Skin of body (tissue), 3 donors: ENCODE measurements at places on chromosomes 4 and X. TPM values are rescaled to one million over a fixed set of nuclear protein-coding genes. Genes with fewer than 3 reads are reported as not detected.
A peak's percentile ranks its signal among the peaks of the same experiment; 100 is the strongest.

GRCh38 chr4:83340692-83341343 is 6.2 kb upstream of the HPSE start:
- no peak for DNase-seq

DNA sequence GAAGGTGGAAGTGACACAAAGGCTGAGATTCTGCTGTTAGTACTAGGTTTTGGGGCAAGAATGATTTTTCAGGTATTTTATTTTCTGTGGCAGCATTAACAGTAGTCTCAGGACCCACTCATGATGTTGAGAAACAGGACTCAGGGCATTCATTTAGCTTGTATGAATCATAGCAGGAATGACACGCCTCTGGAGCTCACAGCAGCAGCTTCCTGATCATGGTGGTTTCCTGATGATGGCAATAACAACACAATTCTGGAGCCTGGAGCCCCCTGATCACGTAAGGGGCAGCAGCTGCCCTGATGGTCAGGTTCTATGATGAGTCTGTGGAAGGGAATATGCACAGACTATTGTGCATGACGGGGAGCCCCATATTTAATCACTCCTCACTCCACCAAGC is 47.0 kb downstream of the TASL start:
- no peak for DNase-seq

ZNF330 gene
- 29.7 TPM for total RNA-seq

GRCh38 chr4:159284113-159284512 is 181.2 kb downstream of the RAPGEF2 start:
- DNase-seq: no peak

DNA sequence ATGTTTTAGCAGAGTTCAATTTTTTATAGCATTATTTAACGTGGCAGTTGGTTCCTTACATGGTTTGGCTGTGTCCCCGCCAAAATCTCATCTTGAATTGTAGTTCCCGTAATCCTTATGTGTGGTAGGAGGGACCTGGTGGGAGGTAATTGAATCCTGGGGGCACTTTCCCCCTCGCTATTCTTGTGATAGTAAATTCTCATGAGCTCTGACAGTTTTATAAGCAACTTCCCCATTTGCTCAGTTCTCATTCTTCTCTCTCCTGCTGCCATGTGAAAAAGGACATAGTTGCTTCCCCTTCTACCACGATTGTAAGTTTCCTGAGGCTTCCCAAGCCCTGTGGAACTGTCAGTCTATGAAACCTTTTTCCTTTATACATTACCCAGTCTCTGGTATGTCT is 329.5 kb downstream of the GRIA2 start:
- DNase-seq: no peak

PIR gene
- total RNA-seq: 4.6 TPM

PAGE4 gene
- not detected for total RNA-seq

- DNase-seq: no peak
Measured at GRCh38 chr4:41546638-41547037, 8.7 kb downstream of the LIMCH1 start.

DNA sequence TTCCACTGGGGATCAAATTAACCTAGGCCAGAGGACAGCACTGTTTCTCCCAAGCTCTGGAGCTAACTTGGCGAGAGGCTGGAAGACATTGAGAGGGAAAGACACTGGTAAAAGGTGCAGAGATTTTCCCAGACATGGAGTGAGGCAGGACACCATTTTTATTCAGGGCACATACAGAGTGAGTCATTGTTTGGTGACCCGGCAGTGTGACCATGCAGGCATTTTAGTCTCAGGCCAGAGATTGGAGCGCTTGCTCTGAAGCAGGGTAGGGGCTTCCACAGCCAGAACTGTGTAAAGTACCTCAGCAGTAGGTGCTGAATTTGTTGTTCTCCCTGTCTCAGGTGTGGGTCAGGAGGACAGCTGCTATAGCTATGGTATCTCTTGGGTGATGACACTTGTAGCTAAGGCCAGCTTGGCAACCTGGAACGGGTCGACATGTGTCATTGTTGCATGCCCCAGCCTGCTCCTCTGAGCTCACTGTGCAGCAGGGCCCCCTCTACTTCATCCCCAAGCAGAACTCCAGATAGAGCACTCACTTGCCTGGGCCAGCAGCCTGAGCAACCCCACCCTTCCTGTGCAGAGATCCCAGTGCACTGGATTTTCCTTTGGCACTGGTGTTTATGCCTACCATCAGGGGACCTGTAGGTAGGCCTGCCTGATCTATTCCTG is 79.8 kb upstream of the ATP8A1 start:
- no peak for DNase-seq

NWD2 gene
- 0.30 TPM for total RNA-seq

TCP11X2 gene
- total RNA-seq: not detected

GRCh38 chr4:95439071-95439470 is 109.7 kb downstream of the UNC5C start:
- DNase-seq: no peak

PCDH7 gene
- 42.6 TPM for total RNA-seq

GRCh38 chrX:86946569-86946968 is 571.0 kb upstream of the KLHL4 start:
- DNase-seq: no peak

DNA sequence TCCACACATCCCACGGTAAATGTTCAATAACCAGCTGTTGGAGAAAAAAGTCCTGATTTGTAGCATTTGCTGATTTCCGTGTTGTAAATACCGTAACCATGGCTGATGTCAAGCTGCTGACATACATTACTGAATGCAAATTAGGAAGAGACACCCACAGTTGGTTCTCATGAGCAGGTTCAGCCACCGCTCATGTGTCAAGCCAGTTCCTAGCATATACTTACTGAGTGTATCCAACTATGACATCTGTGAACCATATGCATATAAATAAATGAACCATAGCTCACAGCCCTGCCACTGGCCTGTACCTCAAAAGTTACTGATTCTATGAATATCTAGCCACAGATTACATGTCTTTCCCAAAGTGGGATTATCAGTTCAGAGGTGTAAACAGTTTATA is 29.5 kb downstream of the FHDC1 start:
- peak; percentile 69 for DNase-seq

DNA sequence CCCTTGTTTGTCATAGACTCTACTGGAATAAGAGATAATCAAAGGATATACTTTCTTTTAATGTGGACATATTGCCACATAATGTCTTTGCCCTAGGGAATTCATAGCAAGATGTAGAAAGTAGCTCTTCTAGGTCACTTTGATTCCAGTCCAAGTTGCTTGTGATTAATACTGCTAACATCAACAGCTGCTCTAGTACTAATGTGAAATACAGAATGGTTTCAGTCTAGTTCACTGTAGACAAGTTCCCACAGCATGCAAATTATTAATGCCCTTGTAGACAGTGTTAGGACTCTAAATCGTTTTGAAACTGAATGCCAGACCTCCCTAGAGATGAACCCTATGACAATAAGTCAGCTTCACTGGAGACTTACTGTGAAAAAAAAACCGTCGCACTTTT is 494.6 kb upstream of the ATOH1 start:
- no peak for DNase-seq

WAS gene
- 5.6 TPM for total RNA-seq

- DNase-seq: no peak
Measured at GRCh38 chrX:127011629-127012028, 192.1 kb downstream of the PRR32 start.

DNA sequence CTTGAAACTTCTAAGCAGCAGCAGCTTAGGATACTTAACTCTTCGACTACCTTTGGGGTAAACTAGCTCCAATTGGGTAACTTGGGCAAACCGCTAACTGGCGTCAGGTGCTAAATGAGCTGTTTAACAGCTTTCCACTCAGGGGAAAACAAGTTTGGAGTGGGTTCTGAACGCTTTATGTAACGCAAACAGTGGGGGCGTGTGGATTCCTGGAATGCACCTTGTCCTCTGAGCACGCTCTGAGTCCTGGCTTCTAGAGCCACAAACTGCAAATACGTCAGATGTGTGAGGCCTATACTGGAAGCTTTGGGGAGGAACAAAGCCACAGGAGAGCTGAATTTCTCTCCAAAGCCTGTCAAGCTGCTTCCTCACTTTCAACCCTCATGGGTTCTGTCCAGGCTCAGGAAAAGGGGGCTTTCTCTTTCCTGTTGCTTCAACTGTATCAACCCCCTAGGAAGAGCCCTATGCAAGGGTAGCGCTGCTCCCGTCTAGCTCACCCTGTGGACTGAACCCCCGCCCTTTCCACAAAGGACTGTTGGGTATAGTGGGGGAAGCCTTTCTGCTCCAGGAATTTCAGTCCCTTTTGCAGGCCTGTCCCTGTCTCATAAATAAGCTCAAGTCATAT is 4.5 kb upstream of the WDR1 start:
- DNase-seq: no peak
